ENCODE measurements at places on chromosomes 2 and 18.

GRCh38 chr18:34933909-34934661, 107.1 kb upstream of the MAPRE2 start:
- DNase-seq: no peak

GRCh38 chr2:20635675-20636584, 15.0 kb downstream of the HS1BP3 start:
- DNase-seq: peak; percentile 51

GRCh38 chr2:119175517-119175916, 17.0 kb upstream of the C1QL2 start:
- peak; percentile 87 for DNase-seq

DNA sequence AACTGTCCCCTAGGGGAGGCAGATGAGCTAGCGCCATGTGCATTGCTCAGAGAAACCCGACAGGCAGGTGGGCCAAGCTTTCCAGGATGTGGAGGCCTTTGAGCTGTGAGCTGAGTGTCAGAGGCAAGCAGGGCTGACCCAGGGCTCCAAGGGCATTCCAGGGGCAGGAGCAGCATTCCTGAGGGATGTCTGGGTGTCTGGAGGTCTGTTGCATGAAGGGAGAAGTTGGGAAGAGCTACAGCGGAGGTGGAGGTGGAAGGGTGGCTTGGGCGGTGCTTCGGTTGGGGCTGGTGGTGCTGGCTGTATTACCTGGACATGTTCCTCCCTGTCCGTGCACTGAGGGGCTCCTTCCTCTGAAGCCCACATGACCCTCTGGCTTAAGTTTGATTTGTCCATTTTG, 102.8 kb downstream of the RNF144A start:
- no peak for DNase-seq

GRCh38 chr2:12858786-12859185, 142.1 kb downstream of the TRIB2 start:
- DNase-seq: no peak

DNA sequence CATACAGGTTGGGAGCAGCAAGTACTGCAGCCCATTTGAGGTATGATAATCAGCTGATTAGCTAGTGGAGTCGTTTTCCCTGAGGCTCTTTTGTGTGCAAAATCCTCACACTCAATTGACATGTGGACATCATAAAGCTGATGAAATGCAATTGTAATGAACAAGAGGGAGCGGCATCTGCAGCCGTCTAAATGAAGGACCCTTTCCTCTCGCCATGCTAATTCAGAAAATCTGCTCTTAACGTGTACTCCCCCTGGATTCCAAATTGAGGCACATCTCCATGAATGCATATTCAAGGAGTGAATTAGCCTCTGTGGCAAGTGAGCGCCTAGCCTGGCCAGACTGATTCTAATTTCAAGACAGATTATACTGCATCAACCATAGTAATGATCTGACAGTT, 260.9 kb upstream of the ATP5MC3 start:
- no peak for DNase-seq

DNA sequence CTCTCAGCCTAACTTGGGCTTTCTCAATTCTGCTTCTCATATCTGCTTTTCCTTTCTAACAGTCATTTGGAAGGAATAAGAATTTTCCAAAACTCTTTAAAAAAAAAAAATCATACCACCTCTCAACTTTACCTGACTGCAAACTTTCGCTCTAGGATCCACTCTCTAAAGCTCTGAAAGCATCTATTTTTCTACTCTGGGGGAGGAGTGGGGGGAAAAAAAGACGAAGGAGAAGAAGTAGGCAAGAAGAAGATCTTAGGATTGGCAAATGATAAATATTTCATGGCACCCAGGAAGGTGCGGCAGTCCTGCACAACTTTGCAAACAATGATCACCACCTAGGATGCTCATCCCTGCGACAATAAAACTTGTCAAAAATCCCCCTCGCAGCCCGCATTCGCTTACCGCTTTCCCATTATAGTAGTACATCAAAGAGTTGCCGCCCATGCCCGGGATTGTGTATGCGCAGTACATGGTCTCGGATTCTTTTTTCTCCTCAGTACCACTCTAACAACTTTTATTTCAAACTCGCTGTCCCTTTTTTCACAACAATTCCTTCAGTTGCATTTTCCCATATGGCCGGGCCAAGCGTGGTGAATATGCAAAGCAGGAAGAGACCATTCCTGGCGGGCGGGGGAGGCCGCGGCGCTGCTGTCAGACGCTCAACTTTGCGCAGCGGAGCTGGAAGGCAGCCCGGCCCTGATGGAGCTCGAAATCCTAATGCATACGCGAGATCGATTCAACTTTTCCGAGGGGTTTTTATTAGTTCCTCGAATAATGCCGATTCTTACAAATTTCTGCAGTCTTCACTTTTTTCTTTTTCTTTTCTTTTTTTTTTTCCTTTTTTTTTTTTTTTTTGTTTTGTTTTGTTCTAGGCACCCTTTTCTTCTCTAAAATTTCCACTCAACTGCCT, 266.5 kb downstream of the TCF4 start:
- peak; percentile 80 for DNase-seq

- DNase-seq: no peak
Measured at GRCh38 chr2:60351802-60352201, 201.7 kb downstream of the BCL11A start.

- no peak for DNase-seq
Measured at GRCh38 chr2:33891616-33892015, 292.5 kb upstream of the FAM98A start.

DNA sequence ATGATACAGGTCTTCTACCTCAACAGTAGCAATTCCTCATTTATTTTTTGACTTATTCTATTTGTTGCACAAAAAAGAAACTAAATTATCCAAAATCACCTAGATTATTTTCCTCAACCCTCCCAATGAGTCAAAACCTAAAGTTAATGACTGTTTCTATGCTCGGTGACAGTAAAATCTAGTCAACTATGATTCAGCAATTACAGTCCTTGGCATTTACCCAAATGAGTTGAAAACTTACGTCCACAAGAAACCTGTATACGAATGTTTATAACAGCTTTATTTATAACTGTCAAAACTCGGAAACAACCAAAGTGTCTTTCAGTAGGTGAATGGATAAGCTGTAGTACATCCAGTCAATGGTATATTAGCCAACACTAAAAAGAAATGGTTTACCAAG, 439.3 kb downstream of the CBLN2 start:
- DNase-seq: no peak

- no peak for DNase-seq
Measured at GRCh38 chr2:67579216-67579615, 182.1 kb downstream of the ETAA1 start.

GRCh38 chr2:237556773-237557632, 9.4 kb upstream of the PRLH start:
- no peak for DNase-seq

- peak; percentile 36 for DNase-seq
Measured at GRCh38 chr2:237726401-237726830, 72.2 kb upstream of the RBM44 start.

DNA sequence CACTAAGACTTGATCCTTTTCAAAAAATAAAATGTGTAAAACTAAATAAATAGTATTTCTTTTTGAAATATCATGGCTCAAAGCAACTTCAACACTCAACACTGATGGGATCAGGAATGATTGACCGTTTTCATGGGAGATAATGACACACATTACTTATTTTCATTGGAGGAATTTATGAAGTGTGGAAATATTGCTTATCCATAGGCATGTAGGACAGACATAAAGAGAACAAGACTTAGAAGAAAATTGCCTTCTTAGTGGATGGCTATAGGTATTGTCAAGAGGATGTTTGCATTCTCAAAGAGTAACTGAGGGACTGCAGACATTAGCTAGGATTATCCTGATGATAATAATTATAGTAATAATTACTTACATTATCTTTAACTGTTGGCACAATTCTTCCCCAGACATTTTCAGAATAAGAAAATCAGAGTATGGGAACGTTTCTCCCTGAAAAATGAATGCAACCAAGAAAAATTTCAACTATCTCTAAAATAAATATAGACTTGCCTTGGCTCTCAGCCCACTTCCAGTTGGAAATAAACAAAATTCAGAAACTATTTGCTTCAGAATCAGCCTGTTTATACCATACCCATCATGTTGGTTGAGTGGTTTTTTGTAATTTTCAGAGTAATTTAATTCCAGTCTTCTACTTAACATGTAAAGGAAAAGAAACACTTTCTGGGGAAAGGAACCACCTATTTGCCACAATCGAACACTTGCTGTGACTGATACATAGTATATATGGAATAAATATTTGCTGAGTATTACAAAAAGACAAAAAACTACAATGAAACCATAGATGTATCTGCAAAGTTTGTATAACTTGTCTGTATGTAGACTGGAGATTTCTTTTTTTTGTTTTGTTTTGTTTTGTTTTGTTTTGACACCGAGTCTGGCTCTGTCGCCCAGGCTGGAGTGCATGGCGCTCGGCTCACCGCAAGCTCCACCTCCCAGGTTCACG, 165.7 kb downstream of the TMX3 start:
- no peak for DNase-seq

DNA sequence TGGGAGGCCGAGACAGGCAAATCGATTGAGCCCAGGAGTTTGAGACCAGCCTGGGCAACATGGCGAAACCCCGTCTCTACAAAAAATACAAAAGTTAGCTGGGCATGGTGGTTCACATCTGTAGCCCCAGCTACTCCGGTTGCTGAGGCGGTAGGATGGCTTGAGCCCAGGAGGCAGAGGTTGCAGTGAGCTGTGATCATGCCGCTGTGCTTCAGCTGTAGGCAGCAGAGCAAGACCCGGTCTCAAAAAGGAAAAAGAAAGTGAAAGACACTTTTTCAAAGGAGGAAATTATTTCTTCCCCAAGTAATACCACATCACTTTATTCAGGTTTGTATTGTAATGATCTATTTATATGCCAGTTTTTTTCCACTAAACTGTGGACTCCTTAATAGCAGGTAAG, 35.7 kb upstream of the TAF4B start:
- DNase-seq: no peak

DNA sequence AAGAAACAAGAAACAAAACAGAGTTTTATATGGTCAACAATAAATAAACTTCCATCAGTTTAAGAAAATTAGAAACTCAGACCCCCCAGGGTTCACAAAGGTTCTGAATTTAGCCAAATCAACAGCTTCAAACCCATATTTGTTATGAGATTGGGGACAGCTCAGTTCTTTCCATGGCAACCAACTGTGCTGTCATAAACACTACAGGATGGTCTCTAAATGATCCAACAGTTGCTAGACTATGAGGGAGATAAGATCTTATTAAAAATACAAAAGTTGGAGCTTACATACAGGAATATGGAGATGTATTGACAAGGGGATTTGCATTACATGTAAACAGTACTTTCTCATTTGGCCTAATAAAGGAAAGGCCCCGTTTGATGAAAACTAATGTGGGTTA, 154.6 kb upstream of the CTAGE1 start:
- DNase-seq: no peak

GRCh38 chr2:44267796-44268648, 7.3 kb upstream of the SLC3A1 start:
- DNase-seq: no peak

GRCh38 chr2:105643405-105644173, 101.1 kb upstream of the NCK2 start:
- DNase-seq: no peak

GRCh38 chr2:185374878-185375277, 363.7 kb upstream of the FSIP2 start:
- no peak for DNase-seq

- DNase-seq: no peak
Measured at GRCh38 chr2:127158614-127159290, 51.8 kb upstream of the BIN1 start.

DNA sequence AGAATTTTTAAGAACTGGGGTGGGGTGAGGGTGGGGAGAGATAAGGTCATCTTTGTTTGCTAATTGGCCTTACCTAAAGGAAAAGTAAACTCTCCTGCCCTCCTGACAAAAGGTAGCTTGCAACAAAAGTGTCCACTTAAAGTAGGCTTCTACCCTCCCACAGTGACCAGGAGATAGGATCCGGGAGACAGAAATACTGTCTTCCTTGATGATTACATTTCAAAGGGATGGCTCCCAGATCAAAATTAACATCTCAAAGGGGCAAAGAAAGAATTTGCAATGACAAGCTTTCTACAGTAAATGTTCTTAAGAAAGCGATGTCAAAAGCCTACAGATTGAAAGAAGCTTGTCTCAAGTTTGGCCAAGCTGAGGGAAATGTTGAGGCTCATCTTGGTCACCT, 775.3 kb downstream of the CPS1 start:
- DNase-seq: no peak

GRCh38 chr18:35158728-35159450, 81.9 kb upstream of the ZNF397 start:
- no peak for DNase-seq

DNA sequence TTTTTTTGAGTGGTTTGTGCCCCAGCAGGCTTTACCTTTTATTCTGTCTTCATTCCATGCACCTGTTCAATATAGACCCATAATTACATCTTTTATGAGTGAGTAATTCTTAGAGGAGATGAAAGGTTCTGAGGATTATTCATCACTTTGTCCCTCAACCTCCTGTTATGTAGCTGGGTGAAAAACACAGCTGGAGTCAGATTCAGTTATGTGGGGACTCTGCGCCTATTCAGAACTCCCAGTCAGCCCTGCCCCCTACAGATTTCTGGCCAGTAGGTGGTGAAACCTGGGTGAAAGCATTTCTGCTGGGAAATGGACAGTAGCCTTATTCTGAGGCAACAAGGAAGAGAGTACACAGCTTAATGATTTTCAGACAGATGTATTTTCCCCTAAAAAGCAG, 107.8 kb downstream of the MGAT5 start:
- DNase-seq: no peak

DNA sequence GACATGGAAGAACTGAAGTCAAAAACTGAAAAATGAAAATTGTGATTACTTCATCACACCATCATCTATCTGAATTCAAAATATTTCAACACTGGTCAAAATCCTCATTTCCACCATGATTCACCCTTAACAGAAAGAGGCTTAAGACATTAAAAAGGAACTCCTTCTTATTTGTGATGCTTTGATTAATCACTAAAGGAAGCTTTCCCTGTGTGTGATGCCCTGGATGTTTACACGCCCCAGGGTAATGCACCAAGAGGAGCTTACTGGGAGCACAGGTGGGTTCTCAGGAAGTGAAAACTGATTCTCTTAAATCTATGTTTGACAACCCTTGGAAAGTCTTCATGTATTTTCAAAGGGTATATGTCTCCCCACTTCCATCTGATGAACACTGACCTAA, 11.5 kb downstream of the GRB14 start:
- no peak for DNase-seq

- no peak for DNase-seq
Measured at GRCh38 chr2:222671259-222672067, at the start of gene MOGAT1. Gene MOGAT1 (plus strand): TSS chr2:222671658. CDS start chr2:222671786, 128 bp downstream.

DNA sequence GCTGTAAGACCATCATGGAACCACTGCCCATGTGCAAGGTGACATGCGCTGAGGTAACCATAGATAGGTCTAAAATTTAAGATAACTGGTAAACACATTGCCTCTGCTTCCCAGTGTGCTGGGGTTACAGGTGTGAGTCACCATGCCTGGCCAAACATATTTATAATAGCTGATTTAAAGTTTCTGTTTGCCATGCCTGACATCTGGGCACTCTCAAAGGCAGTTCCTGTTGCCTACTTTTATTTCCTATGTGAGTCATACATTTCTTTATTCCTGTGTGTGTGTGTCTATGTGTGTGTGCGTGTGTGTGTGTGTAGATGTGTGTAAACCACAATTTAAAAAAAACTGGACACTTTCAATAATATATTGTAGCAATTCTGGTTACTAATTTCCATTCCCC, 415.2 kb upstream of the NETO1 start:
- DNase-seq: no peak

GRCh38 chr2:70745276-70745825, 22.6 kb downstream of the ADD2 start:
- DNase-seq: no peak

GRCh38 chr18:2424420-2424819, 146.9 kb downstream of the METTL4 start:
- no peak for DNase-seq
